Astrocyte of the hippocampus (primary cell): ENCODE measurements at places on chromosomes 4 and X.

DNA sequence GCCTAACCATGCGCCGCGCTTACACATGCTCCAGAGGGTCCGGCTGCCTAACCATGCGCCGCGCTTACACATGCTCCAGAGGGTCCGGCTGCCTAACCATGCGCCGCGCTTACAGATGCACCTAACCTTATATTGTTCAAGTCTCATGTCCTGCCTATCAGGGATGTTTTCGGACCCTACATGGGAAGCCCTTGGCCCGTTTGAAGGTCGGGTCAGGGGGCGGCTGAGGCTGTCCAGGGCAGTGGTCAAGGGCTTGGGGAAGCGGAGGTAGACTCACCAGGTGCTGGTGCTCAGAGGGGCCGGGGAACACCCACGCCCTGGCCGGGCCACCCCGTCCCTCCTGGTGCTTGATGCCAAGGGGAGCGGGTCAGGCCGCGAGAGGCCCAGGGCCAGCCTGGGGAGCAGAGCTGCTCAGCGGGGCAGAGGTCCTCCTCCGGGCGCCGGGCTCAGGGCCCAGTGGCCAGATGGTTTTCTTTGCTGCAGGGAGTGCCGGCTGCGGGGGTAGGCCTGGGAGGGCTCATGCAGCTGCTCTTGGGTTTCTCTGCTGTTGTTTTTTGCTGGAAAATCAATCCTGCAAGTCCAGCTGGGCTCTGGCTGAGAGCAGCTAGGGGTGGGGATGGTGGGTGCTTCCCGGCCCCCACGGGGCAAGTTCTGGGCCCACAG, 35.4 kb upstream of the SPON2 start:
- no peak for DNase-seq

GRCh38 chr4:10704430-10704810, 19.9 kb upstream of the CLNK start:
- DNase-seq, result no peak

GRCh38 chrX:130176354-130176776, 4.6 kb downstream of the RAB33A start:
- DNase-seq, result no peak

- DNase-seq, result peak; percentile 81
Observed at GRCh38 chr4:140851032-140851636, 94.9 kb upstream of the TBC1D9 start.

DNA sequence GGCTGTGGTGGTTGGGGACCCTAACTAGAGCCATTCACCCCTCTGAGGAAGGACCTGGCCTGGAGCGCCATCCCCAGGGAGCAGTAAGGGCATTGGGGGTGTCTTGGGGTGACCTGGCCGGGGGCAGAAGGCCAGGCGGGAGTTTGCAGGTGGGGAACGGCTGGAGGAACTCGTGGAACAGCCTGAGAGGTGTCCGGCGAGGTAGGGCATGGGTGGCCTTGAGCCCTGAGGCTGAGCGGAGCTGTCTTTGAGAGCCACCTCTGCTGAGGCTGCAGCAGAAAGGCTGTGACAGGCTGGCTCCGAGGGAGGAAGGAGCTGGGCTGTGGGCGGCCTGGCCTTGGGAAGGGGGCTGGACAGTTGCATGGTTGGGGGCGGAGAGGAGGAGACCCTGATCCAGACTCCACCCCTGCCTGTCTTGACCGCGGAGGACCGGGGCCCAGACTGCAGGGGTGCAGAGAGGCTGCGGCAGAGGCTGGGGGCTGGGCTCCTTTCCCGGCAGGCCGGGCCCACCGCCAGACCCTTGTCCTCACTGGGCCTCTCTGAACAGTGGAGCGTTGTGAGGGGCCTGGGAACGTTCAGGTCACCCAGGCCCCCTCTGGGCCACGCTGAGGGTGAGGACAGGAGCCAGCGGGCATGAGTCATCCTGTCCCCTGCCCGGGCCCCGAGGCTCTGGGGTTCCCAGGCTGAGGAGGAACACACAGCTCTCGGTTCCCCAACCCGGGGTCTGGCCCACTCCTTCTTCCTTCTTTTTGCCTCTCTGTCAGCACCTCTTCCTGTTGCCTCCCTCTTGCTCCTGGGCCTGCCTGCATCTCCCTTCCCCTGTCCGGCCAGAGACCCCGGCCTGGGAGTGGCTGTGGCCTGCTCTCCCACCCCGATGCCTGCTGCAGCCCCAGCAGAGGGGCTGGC, 8.1 kb downstream of the SH3BP2 start:
- peak; percentile 92 for DNase-seq

DNA sequence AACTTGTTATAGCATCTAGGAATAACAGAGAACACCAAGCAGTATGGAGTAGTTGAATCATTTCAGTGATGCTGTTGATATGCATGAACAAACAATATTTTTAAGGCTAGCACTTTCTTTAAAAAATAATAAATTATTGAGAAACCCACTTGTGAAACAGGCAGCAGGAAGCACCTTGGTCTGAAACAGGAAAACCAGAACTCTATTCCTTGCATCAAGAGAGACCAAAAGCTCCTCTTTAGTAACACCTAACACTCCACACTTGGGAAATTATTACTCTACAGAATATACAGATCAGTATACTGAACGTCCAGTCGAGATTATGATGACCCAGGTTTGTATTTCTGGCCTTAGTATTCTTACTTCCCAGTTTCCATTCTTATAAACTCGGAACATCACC, 129.0 kb downstream of the ARAP2 start:
- DNase-seq, result no peak

- no peak for DNase-seq
Observed at GRCh38 chr4:107854356-107855022, 29.8 kb downstream of the SGMS2 start.

GRCh38 chr4:7399440-7400234, 35.1 kb downstream of the PSAPL1 start:
- DNase-seq, result no peak

- DNase-seq, result no peak
Observed at GRCh38 chrX:46572340-46572936, 1.1 kb upstream of the CHST7 start.

- DNase-seq, result no peak
Observed at GRCh38 chrX:940691-941090, 271.8 kb downstream of the CRLF2 start.

GRCh38 chr4:52106191-52106590, 55.1 kb downstream of the SPATA18 start:
- DNase-seq, result no peak

GRCh38 chr4:173526724-173527102, 3.3 kb downstream of the HAND2 start:
- DNase-seq, result no peak

DNA sequence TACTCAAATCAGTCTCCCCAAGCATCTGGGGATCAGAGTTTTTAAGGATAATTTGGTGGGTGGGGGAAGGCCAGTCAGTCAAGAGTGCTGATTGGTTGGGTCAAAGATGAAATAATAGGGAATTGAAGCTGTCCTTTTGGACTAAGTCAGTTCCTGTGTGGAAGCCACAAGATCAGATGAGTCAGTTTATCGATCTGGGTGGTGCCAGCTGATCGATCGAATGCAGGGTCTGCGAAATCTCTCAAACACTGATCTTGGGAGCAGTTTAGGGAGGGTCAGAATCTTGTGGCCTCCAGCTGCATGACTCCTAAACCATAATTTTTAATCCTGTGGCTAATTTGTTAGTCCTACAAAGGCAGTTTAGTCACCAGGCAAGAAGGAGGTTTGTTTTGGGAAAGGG, 17.3 kb upstream of the GLUD2 start:
- no peak for DNase-seq

GRCh38 chrX:18617407-18617750, 54.5 kb downstream of the RS1 start:
- DNase-seq, result peak; percentile 75

DNA sequence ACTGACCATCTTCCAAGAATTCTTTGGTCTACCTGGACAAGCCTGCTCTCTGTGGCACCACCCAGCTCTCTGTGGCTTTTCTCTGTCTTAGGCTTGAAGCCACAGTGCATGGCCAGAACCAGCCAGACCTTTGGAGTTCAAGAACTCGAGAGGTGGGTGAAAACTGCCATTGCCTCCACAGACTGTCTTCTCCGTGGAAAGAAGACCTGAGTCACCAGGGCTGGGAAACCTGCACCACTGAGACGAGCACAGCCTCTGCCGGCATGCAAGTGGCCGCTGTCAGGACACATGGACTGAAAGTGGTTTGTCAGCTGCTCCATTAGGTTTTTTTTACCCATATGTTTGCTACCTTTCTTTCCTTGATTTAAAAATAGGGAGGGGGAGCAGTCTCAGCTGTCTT, 74.5 kb downstream of the MGST2 start:
- DNase-seq, result no peak

- DNase-seq, result peak; percentile 64
Observed at GRCh38 chr4:25030277-25031076, at the start of gene LGI2. Gene LGI2 (minus strand): TSS chr4:25030946. CDS start chr4:25030693, 253 bp downstream.

DNA sequence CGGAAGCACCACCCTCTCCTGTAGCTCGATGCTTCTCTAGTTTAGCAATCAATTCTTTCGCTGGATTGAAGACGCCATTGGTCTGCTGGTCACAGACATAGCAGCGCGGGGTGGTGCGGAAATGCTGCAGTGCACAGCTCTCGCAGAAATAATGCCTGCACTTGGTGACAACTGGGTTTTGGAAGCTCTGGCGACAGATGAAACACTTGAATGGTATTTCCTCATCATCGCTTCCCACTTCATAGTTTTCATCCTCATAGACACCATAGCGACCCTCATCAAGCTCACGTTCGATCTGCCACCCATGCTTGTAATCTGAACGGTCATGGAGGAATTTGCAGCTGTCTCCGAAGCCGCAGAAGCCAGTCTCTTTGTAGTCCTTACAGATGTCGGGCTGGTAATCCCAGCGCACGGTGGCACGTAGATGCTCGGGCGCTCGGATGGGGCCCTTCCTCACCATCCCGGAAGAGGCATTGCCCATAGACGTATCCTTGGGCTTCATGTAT, 854 bp downstream of the RNF113A start:
- peak; percentile 30 for DNase-seq
